ENCODE measurements at places on chromosomes 11 and 22.

GRCh38 chr11:123363556-123363955 is 66.5 kb upstream of the GRAMD1B start:
- DNase-seq, result no peak

DNA sequence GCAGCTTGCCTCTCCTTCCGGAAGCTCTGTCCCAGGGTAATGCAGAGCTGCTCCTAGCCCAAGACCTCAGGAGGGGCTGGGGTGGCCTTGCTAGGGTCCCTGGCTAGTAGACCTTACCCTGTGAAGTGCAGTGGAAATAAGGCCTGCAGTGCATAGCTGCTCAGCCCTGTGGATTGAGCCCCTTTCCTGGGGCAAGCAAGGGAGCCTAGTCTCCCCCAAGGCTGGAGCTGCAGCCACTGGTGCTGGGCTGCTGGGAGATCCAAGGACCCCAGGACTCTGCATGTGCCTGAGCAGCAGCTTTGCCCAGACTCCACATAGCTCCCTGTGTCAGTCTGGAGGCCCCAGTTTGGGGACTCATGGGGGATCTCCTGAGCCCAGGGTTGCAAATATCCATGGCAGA is 57.9 kb downstream of the FANCF start:
- no peak for DNase-seq

- DNase-seq, result no peak
These were observed 4.0 kb downstream of the NF2 start for GRCh38 chr22:29607426-29607825.

GRCh38 chr11:102368472-102368871 is 21.5 kb downstream of the BIRC2 start:
- DNase-seq, result no peak

GRCh38 chr11:9341638-9342178 is 27.3 kb upstream of the TMEM41B start:
- no peak for DNase-seq

DNA sequence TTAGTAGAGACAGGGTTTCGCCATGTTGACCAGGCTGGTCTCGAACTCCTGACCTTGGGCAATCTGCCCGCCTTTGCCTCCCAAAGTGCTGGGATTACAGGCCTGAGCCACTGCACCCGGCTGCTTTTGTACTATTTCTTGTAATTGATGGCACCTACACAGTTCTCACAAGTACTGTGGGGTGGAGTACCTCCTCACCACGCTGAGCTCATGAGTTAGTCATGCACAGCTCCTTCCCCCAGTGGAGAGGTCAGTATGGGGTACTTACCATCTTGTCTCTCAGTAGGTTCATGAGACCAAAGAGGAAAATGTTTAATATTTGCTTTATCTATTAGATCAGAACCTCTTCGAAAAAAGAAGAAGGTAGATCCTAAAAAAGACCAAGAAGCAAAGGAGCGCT is 2.1 kb downstream of the MRPL40 start:
- DNase-seq, result no peak

DNA sequence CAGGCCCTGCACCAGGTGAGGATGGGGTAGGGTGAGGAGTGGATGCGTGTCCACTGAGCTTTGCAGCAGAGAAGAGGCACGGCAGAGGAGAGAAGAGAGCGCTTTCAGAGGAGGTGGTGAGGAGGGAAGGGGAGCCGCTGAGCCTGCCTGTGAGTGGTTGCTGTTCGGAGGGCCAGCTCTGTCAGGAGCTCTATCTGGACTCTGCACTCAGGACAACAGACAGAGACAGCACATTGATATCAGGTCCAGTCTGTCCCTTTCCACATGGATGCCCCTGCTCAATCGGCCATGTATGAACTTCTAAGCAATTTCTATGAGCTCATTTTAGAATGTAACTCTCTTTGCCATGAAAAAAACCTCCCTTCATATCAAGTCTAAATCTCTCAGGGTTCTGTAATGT is 158.6 kb downstream of the KIRREL3 start:
- no peak for DNase-seq

DNA sequence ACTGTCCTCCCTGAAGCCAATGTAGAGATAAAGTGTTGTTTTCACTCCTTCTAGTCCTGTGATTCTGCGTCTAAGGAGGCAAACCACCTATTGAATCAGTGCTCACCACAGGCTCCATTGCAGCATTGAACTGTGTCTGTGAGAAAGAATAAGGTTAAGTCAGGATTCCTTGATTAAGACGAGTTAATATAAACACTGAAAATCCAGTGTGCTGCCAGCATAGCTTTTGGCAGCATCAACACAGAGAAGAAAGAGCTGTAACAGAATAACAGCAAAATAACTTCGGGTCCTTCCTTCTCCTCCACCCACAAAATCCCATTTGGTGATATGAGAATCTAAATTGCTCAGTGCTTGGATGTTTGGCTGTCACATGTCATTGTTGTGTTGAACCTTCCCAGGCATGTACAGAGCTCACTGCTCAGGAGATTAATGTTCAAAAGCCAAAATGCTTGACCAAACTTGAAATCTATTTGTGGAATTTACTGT is 185.2 kb upstream of the DDI1 start:
- DNase-seq, result no peak

GRCh38 chr22:49201046-49201970 is 626.4 kb downstream of the BRD1 start:
- DNase-seq, result no peak

- peak; percentile 72 for DNase-seq
These were observed 21.7 kb upstream of the NRGN start for GRCh38 chr11:124717786-124718651.

DNA sequence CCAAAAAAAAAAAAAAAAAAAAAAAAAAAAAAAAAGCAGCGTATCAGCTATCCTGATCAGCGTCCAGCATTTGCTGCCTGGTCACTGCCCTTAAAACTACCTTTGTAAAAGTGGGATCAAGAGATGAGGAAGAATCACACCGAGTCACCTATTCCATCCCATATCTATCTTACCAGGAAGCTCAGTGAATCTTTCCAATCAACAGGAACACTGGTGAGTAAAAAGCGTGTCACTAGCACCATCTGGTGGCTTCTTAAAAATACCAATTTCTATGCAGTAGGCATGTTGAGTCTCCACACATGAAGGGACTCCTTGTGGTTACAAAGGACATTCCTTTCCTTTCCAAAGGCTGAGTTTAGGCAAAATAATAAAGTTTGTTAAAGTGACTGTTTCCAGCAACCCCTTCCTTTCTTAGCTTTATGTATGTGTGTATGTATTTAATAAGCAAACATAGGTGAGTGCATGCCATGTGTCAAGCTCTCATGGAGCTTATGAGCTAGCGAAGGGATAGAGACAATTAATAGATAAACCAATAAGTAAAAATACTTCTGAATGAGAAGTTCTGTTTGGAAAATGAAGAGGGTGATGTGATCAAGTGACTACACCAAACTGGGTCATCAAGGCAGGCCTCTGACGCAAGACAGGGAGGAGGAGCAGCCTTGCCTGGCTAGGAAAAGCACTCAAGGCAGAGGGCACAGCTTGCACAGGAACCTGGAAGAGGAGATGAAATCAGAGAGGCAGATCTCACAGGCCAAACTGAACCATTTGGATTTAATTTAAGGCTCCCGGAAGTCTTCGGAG is 13.9 kb upstream of the TP53AIP1 start:
- peak; percentile 62 for DNase-seq

DNA sequence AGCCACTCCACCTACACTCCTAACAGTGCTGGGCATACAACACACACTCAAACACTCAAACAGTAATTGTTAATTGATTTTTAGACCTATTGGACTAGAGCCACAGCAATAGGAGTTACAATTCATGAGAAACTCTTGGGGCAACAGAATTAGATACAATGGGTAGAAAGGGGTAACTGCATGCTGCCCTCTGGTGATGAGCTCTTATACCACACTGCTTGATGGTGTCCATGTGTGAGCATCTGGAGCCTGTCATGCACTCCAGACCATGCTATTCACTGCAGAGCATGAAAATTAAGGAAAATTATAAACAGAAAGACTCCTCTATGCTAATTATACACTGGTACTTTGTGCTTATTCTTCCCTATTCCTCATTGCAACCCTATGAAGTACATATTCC is 975.5 kb upstream of the CCDC90B start:
- DNase-seq, result peak; percentile 37

- no peak for DNase-seq
These were observed 103.0 kb downstream of the SPATA19 start for GRCh38 chr11:133742353-133742752.

DNA sequence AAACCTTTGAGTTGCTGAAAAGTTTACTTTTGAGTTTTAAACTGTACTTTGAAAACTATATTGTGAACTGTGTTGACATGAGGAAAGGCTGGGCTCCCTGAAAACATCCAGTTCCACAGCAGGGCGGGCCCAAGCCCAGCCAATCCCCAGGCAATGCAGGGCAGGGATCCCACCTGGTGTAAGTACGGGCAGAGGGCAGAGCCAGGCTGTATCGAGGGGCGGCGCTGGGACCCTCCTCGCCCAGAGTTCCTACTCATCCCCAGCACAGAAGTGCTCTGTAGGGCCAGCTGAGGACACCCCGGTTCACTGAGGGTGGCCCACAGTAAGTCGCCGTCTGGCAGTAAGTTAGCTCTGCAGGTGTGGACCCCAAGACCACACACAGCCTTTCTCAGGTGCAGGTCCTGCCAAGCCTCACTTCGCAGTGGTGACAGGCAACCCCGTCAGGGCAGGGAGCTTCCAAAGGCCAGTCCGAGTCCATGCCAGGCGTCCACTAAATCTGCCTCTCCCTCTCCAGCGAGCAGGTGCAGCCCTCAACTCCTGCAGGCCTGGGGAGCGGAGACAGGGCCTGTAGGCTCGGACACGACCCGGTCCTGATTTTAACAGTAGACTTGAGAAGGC is 6.3 kb downstream of the RASSF7 start:
- no peak for DNase-seq

GRCh38 chr11:8315954-8316353 is 52.3 kb upstream of the LMO1 start:
- DNase-seq, result no peak

DNA sequence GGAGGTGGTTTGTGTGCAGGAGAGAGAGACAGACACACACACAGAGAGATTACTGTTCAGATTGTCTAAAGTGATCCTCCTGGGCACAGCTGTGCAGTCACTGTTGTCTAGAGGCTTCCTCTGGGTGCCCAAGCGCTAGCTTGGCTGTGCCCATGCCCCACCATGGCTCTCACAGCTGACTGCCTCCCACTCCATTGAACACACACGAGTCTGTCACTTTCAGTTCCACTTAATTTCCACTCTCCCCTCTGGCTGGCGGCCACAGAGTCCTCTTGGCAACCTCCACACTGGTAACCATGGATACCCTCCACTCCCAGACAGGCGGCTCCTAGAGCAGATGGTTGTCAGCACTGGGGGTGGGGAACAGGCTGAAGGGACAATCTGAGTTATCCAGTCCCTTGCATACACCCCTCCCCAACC is 29.1 kb downstream of the MAP6 start:
- DNase-seq, result no peak

DNA sequence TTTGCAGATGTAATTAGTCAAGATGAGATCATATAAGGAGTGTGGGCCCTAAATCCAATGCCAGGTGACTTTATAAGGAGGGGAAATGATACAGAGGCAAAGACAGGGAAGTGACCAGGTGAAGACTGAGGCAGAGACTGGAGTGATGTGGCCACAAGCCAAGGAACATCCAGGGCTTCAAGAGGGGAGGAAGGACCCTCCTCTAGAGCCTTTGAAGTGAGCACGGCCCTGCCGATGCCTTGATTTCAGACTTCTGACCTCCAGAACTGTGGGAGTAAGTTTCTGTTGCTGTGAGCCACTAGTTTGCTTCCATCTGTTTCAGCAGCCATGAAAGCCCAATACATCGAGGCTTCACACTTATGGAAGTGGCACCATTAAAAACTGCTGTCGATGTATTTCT is 78.7 kb downstream of the SHANK2 start:
- no peak for DNase-seq

- no peak for DNase-seq
These were observed 13.6 kb downstream of the RNF185 start for GRCh38 chr22:31173386-31174145.

- no peak for DNase-seq
These were observed 261.8 kb upstream of the MTNR1B start for GRCh38 chr11:92707665-92708064.

- no peak for DNase-seq
These were observed 68.1 kb downstream of the UBASH3B start for GRCh38 chr11:122723576-122723975.

DNA sequence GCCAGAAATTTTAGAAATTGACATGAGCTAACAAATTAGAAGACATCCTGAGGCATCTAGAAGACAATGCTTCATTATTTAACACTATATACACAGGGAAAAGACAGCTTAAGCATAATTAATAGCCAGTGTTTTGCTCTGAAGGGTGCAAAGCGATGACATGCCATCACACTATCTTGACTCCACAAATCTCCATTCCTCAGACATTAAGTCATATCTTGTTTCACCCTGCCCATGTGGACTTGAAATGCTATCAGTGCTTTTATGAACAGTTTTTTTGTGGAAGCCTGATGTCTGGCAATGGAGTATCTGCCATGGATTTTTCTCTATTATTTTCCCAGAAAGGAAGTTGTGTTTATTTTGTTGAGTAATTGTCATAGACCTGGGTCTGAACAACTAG is 2.3 kb downstream of the CARD18 start:
- no peak for DNase-seq

GRCh38 chr11:119747868-119748660 is 19.1 kb upstream of the NECTIN1 start:
- DNase-seq, result peak; percentile 69

DNA sequence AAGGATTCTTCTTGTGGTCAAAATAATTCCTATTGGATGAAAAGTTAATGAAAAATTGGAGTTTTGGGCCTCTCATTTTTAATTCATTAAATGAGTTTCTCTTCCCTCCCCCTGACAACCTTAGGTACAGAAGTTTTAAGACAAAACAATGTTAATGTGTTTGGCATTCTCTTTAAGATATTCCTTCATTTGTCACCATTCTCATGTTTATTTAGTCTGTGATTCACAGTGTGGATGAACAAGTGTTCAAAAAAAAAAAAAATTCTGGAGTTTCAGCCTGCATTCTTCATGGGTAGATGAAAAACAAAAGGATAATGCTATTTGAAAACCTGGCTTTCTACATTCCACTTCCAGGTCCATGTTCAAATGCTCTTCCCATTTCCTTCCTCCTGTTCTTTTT is 172.6 kb upstream of the LUZP2 start:
- DNase-seq, result no peak

GRCh38 chr11:6755303-6755952 is 16.3 kb downstream of the OR2AG2 start:
- DNase-seq, result peak; percentile 32

GRCh38 chr11:16511116-16512114 is 155.1 kb upstream of the SOX6 start:
- DNase-seq, result no peak

GRCh38 chr22:30284666-30285065 is 4.6 kb downstream of the CASTOR1 start:
- no peak for DNase-seq

GRCh38 chr22:21944871-21945270 is 7.8 kb downstream of the PPM1F start:
- DNase-seq, result no peak

Data from NB4 (cell line).